ENCODE measurements at places on chromosomes 16 and 17.

DNA sequence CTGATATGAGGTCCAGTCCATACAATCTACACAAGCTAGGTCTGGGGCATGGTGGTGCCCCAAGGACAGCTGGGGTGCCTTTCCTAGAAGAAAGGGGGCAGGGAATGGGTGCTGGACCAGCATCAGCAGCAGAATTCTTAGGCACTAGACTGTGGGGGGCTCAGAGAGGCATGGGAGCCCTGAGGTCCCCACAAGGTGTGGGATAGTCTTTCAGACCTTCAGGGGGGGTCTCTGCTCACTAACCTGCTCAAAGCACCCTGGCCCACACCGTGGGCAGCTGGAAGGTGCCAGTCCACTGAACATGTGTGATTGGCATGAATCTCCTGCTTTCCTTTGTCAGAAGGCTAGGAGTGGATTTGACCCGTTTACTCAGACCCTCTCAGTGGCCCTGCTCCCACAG lies 26.1 kb upstream of the C16orf78 start:
- DNase-seq: no peak

- no peak for DNase-seq
Observed at GRCh38 chr16:31143011-31143693, 6.7 kb downstream of the PRSS36 start.

DNA sequence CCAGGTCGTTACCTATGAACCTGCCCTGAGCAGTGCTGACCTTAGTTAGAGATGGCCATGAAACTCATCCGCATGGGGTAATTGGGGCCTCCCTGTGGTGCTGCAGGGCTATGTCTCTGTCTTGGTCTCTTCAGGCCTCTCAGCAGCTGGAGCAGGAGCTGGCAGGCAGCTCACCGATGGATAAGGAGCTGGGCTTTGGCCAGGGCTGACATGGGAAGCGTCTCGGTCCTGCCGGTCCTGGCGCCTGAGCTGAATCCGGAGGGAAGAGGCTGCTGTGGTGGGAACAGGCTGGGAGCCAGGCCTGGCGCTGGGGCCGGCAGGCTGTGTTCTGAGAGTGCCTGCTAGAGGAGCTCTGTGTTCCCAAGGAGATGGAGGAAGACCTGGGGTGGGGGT lies 10.1 kb downstream of the IL32 start:
- DNase-seq: no peak

GRCh38 chr17:76394166-76394565 lies 9.8 kb downstream of the SPHK1 start:
- peak; percentile 48 for DNase-seq

DNA sequence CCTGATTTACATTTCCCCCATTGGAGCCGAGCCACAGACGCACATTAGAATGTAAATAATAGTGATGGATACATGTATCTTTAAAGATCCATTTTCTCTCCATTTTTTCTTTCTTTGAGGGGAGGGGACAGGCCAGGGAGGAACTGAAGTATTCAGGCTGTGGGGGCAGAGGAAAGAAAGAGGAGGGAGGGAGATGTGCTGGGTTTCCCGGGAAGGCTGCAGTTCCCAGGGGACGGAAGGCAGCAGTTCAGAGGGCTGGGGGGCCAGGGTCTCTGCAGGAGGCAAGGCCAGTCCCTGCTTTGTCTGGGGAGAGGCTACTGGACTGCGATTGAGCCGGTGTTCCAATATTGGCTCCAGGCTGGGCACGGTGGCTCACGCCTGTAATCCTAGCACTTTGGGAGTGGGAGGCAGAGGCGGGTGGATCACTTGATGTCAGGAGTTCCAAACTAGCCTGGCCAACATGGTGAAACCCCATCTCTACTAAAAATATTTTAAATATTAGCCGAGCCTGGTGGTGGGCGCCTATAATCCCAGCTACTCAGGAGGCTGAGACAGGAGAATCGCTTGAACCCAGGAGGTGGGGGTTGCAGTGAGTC lies 94.2 kb upstream of the LHX1 start:
- DNase-seq: no peak
